ENCODE measurements at places on chromosomes 16 and 17.

- DNase-seq, result no peak
Measured at GRCh38 chr17:28485049-28485448, 11.6 kb downstream of the SLC13A2 start.

DNA sequence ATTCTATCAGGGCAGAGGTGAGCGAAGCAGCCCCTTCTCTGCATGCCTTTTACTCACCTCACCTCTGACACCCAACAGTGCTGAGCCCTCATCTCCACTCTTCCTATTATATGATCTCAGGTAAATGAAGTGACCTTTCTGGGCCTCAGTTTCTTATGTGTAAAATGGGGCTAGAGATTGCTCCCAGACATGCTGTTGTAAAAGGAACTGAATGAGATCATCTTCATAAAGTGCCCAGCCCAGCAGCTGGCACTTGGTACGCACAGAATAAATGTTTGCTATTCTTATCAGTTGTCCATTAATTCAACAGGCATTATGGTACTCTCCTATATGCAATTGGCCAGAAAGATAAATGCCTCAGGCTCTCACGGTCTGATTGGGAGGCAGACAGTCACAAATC is 4.5 kb upstream of the GALK1 start:
- no peak for DNase-seq

GRCh38 chr17:58330997-58331814 is 2.6 kb upstream of the TSPOAP1 start:
- no peak for DNase-seq

- no peak for DNase-seq
Measured at GRCh38 chr17:36777118-36777517, 160.2 kb upstream of the LHX1 start.

DNA sequence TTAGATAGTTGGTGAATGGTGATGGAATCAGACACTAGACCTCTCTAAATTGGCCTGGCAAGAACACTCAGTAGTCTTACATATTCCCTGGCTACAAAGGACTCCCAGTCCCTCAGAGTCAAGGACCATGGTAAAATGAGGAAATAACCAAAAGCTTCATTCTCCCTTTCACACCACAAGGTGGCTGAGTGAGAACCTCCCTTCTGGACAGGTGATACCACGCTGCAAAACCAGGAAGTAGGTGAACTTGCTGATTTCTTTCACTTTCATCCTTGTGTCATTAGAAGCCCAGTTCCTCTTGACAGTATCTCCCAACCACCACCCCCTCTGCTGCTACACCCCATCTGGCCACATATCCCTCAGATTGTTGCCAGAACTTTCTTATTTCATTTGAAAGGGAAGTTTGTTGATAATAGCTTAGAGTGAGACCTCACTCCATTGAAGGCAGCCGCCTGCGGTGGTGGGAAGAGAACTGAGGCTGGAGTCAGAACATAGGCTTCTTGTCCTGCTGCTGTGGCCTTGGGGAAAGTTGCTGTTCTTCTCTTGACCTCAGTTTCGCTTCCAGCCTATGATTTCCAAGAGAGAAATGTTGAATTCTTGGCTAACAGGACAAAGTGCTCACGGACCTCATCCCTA is 290.6 kb upstream of the CCL2 start:
- no peak for DNase-seq

- DNase-seq, result no peak
Measured at GRCh38 chr16:53626811-53627210, 76.8 kb downstream of the RPGRIP1L start.

DNA sequence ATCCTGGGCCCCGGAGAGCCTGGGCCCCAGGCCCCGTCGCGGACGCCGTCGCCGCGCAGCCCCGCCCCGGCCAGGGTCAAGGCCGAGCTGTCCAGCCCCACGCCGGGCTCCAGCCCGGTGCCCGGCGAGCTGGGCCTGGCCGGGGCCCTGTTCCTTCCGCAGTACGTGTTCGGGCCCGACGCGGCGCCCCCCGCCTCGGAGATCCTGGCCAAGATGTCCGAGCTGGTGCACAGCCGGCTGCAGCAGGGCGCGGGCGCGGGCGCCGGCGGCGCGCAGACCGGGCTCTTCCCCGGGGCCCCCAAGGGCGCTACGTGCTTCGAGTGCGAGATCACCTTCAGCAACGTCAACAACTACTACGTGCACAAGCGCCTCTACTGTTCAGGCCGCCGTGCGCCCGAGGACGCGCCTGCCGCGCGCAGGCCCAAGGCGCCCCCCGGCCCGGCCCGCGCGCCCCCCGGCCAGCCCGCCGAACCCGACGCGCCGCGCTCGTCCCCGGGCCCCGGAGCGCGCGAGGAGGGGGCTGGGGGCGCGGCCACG is 36.8 kb upstream of the ZC3H18 start:
- no peak for DNase-seq

DNA sequence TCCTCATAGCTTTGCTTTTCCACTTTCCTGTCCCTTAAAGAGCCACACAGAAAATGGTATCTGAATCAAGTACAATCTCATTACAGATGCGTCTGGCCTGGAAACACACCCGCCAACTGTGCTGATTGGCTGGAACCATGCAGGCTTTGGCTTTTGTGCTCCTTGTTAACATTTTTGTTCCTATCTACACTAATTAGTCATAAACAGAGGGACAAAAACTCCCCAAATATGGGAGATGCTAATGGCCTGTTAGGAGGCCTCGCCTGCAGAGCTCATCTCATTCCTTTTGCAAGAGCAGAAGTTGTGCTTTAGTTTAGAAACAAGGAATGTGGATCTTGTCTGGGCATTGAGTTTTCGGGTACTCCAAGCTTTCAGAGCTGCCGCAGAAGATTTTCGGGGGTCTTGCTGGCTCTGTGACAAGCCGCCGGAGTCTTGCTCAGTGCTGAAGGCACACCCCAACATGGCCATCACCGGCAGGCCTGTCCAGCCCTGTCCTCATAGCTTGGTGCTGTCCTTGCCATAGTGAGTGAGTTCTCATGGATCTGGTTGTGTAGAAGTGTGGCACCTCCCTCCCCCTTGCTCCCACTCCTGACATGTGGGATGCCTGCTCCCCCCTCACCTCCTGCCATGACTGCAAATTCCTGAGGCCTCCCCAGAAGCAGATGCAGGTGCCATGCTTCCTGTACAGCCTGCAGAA is 69.8 kb downstream of the METRNL start:
- DNase-seq, result no peak

DNA sequence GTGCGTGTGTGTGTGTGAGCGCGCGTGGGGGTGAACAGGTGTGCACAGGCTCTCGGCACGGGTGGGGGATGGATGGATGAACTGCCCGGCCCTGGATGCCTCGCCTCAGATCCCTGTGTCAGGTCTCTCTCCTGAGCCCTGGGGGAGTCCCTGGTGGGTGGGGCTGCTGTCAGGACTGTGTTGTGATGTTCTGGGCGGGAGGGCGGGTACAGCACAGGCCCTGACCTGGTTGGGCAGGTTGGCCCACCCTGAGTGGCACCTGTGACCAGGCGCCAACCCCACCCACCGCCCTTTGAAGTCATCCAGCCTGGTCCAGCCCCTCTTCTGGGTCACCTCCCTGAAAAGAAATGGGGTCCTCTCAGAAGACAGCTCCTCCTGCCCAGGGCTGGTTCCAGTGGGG is 41.6 kb upstream of the TAC4 start:
- no peak for DNase-seq

GRCh38 chr17:32161506-32162365 is 19.4 kb downstream of the RHOT1 start:
- no peak for DNase-seq

GRCh38 chr17:67262435-67263117 is 17.6 kb upstream of the HELZ start:
- DNase-seq, result no peak

DNA sequence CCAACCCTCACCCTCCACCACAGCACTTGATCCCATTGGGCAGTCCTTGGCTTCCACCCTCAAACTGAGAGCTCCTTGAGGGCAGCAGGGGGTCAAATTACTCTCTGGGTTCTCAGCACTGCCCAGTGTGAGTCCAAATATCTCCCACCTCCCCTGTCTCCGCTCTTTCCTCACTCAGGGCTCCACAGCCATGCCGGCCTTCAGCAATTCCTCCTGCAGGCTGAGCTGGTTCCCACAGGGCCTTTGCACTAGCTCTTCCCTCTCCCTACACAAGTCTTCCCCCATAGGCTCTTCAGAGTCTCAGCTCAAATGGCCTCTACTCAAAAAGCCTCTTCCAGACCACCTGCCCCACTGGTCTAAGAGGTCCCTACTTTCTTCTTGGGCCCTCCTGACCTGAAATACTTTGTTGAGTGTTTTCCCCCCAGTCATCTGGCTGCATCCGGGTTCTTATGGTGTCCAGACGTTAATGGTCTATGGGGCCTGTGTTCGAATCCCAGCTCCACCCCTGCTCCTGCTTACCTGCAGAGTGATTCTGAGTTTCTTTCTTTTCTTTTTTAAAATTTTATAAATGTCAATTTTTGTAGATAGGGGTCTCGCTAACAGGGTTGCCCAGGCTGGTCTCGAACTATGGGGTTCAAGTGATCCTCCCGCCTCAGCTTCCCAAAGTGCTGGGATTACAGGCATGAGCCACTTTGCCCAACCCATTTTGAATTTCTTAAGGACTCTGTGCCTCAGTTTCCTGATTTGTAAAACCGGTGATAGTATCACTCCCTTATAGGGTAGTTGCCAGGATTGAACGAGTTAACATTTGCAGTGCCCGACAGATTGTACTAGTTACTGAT is 973 bp upstream of the IL4R start:
- DNase-seq, result no peak

GRCh38 chr16:64730261-64730660 is 391.6 kb downstream of the CDH11 start:
- DNase-seq, result no peak

GRCh38 chr17:57016764-57017116 is 38.8 kb downstream of the SCPEP1 start:
- DNase-seq, result no peak

- DNase-seq, result no peak
Measured at GRCh38 chr16:85081038-85081437, 31.2 kb downstream of the CIBAR2 start.

GRCh38 chr17:77098884-77099545 is 41.8 kb upstream of the SEC14L1 start:
- DNase-seq, result no peak

GRCh38 chr17:57892820-57893595 is 43.2 kb upstream of the MRPS23 start:
- peak; percentile 67 for DNase-seq

DNA sequence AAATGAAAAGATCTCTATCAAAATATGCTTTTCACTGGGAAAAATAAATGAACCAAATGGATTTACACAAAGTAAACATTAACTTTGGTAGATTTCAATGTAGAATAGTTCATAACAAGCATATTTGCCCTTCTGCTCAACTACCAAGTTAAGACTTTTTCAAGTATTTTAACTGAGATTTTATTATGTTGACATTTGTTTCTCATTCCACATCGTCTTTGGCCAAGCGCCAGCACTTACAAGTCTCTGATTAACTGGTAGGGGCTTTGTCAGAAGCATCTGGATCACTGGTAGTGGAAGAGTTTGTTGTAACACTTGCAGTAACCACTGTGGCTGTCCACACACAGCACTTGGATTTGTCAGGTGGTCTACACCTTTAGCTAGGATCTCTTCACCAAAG is 22.9 kb downstream of the SLFN12L start:
- DNase-seq, result no peak

DNA sequence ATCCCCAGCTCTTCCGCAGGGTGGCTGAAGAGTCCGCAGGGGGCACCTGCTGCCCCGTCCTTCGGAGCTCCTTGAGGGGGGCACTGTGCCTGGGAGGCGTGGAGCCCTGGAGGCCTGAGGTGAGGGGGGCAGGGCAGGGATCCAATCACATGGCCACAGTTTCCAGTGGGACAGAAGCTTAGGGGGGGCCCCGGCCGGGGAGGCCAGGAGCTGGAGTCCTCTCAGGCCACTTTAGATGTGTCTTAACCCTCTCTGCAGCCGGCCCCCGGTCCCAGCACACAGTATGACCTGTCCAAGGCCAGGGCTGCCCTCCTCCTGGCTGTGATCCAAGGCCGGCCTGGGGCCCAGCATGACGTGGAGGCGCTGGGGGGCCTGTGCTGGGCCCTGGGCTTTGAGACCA is 10.8 kb downstream of the ZNF213 start:
- DNase-seq, result no peak

- DNase-seq, result no peak
Measured at GRCh38 chr16:9837481-9837880, 344.7 kb downstream of the GRIN2A start.

Data from NCI-H2107 (cell line).